Naive thymus-derived CD4-positive, alpha-beta T cell (primary cell): ENCODE measurements at places on chromosomes 5 and 9.

GRCh38 chr5:173094012-173094661 is 38.0 kb downstream of the CREBRF start:
- no peak overlapping the region for H3K4me3 ChIP-seq
- peaks cover 8% of the 10 kb centered on the region for H3K36me3 ChIP-seq
- H3K27me3 ChIP-seq, result no peaks in the 10 kb centered on the region
- no peak overlapping the region for H3K27ac ChIP-seq

GRCh38 chr5:158433634-158434033 is 574.7 kb upstream of the CLINT1 start:
- no peaks in the 10 kb centered on the region for H3K36me3 ChIP-seq
- H3K27me3 ChIP-seq, result no peaks in the 10 kb centered on the region
- H3K27ac ChIP-seq, result no peak overlapping the region
- DNase-seq, result no peak

DNA sequence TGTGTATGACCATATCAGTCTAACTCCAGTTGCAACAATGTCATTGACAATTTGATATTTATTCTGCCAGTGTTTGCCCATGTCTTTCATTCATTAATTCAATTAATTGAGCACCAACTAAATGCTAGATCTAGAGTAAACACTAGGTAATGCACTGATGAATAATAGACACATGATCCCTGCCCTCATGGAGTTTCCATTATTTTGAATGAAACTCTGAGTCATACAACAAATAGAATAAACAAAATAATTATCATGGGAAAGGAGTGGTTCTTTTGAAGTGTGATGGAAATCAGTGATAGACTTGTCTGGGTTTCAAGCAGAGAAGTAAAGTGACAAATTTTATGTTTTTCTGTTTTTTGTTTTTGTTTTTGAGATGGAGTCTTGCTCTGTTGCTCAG is 4.6 kb downstream of the ARHGEF37 start:
- H3K4me3 ChIP-seq, result no peak overlapping the region
- no peak overlapping the region for H3K27ac ChIP-seq
- no peaks in the 10 kb centered on the region for H3K27me3 ChIP-seq
- no peak for DNase-seq
- H3K36me3 ChIP-seq, result no peaks in the 10 kb centered on the region
- H3K4me1 ChIP-seq, result no peaks in the 10 kb centered on the region

GRCh38 chr5:87141544-87141943 is 126.1 kb upstream of the RASA1 start:
- H3K27me3 ChIP-seq, result no peaks in the 10 kb centered on the region
- H3K4me1 ChIP-seq, result no peaks in the 10 kb centered on the region
- no peak for DNase-seq

DNA sequence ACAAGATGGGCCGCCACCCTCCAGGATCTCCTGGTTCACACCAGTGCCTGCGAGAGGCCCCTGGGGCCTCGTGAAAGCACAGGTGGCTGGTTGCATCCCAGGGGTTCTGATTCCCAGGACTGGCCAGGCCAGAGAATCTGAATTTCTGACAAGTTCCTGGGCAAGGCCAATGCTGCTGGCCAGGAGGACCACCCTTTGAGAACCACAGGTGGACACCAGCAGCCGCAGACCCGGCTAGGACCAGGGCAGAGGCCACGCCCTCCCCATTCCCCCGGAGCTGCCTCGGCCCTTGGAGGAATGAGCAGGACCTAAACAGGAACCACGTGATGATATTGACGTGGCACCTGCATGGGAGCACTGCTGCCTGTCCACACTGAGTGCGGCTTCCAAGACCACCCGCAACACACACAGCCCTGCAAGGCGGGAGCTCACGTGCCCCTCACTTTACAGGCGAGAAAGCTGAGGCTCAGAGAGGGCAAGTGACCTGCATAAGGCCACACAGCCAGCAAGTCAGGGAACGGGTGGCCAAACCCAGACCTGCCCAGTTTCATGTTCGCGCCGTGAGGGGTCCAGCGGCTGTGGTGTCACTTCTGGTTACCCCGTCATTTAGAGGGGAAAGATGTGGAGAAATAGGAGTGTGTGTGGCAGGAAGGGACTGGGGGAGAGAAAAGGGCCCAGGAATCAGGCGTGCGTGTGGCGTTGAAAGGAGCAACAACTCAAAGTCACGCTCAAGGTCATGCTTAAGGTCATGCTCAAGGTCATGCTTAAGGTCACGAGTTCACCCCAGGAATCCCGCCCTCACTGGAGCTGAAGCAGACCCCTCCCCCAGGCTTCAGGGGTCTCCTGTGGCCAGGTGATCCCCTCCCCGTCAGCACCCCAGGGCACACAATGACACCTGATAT is 105.9 kb upstream of the IER5L start:
- no peaks in the 10 kb centered on the region for H3K4me1 ChIP-seq
- H3K27ac ChIP-seq, result no peak overlapping the region
- H3K27me3 ChIP-seq, result no peaks in the 10 kb centered on the region
- H3K4me3 ChIP-seq, result no peak overlapping the region
- H3K36me3 ChIP-seq, result no peaks in the 10 kb centered on the region
- no peak for DNase-seq

- no peaks in the 10 kb centered on the region for H3K27me3 ChIP-seq
- no peak for DNase-seq
- H3K4me1 ChIP-seq, result no peaks in the 10 kb centered on the region
- H3K4me3 ChIP-seq, result no peak overlapping the region
Observed at GRCh38 chr9:108021096-108021710, 531.6 kb upstream of the KLF4 start.

DNA sequence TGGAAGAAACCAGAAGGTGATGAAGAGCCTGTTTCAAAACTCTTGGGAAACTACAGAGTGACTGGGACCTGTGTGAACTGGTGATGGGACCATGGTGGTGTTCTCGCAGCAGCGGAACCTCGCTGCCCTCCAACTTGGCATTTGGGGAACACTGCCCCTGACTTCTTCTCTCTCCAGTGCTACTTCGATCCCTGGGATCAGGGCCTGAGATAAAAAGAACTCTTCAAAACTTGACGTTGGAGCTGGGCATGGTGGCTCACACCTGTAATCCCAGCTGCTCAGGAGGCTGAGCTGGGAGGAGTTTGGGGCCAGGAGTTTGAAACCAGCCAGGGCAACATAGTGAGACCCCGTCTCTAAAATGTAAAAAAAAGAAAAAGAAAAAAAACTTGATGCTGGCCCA is 18.1 kb downstream of the PITX1 start:
- H3K27me3 ChIP-seq, result no peaks in the 10 kb centered on the region
- H3K4me3 ChIP-seq, result no peak overlapping the region
- H3K27ac ChIP-seq, result no peak overlapping the region

- no peaks in the 10 kb centered on the region for H3K36me3 ChIP-seq
- no peak for DNase-seq
- H3K4me1 ChIP-seq, result no peaks in the 10 kb centered on the region
- no peak overlapping the region for H3K27ac ChIP-seq
- no peaks in the 10 kb centered on the region for H3K27me3 ChIP-seq
Observed at GRCh38 chr9:121884057-121884541, 209.0 kb downstream of the TTLL11 start.
